ENCODE measurements at places on chromosomes 12 and 14.

DNA sequence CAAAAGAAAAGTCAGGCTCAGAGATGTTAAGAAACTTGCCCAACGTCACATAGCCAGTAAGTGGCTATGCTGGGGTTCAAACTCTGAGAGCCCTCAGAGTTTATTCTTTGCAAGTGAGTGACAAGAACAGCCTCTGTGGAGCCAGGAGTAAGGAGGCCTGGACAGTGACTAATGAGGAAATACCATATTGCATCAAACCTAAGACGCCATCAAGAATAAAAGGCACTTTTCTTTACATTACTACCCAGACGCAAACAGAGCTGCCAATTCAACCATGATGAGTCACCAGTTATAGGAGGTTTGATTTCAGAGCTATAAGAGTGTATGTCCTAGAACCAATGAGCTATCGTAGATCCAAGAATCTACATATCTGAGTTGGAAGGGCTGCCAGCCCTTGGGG lies 9.4 kb downstream of the TNFRSF1A start:
- ATAC-seq, result no peak

DNA sequence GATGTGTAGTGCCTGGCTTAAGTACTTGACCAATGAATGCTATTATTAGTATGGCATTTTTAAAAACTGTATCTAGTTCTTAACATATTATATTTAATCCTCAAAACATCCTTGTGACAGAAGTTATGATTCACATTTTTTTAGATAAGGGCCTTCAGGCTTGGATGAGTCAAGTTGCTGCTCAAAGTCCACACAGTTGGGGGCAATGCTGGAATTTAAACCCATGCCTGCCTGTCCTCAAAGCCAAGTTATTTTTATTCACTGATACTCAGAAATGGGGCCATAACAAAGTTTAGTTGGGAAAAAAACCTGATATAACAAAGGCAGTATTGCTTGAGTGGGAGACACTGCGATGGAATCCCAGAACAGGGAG lies 50.6 kb downstream of the RFX4 start:
- no peak for ATAC-seq

- ATAC-seq, result no peak
Measured at GRCh38 chr12:74454109-74454508, 83.5 kb upstream of the ATXN7L3B start.

GRCh38 chr14:58635091-58635830 lies 2.5 kb upstream of the DACT1 start:
- ATAC-seq, result no peak

GRCh38 chr12:12891080-12891880 lies at the start of gene GPRC5A:
GPRC5A (plus strand) TSS chr12:12891562; CDS start chr12:12908250, 16,688 bp downstream.
- ATAC-seq, result peak; percentile 52

- ATAC-seq, result no peak
Measured at GRCh38 chr12:80264386-80264785, 165.0 kb downstream of the OTOGL start.

DNA sequence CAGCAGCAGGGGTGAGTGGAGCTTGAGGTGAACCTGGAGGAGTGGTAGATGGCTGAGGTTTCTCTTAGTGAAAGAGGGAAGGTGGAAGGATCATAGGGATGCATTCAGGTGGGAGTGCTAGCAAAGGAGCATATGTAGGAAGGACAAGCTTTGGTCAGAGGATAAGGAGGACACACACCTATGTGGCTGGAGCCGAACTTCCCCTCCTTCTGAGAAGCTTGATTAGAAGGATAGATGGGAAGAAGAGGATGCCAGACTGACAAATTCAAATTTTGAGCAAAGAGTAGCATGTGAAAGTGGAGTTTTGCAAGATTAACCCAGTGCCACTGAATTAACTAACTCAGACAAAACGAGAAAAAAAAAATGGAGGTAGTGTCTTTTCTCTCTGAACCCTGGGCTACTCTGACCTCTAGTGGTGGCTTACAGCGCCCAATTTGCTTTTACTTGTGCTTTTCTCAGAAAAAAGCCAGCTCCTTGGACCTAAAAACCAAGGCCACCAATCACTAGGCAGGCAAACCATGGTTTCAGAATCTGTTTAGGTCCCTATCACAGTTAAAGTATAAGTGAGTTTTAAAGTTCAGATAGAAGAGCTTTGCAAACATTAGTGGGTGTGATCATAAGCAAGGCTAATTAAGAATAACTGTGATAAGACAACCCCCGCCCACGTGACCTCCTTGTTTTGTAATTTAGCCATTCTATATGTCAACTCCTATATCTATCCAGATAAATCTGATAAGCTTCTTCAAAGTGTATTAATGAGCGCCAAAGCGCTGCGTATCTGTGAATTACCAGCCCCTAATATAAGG lies 15.5 kb downstream of the EMP1 start:
- ATAC-seq, result peak; percentile 56

Data from stimulated activated memory B cell treated with anti-CD40 and anti-IgM and Interleukin-4, amounts not matched to agents 10 μg/mL and 1 μg/mL and 100 μg/mL, for 72 hours (primary cell).